ENCODE measurements at places on chromosomes 3 and 15. TPM values are rescaled to one million over a fixed set of nuclear protein-coding genes. Genes with fewer than 3 reads are reported as not detected.

DNA sequence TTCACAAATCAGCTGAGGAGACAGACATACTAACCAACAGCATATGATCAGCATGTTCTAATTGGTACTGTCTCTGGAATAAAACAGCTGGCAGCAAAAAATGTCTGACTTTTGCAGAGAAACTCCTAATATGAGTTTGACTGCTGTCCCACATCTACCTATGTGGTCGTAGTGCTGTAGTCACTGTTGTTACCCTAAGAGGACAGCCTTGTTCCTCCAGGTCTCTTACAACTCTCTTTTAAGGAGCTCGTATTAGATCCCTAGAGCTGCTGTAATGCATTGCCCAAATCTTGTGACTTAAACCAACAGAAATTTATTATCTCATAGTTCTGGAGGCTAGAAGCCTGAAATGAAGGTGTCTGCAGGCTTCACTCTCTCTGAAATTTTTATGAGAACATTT, 92.1 kb downstream of the TGFBR2 start:
- no peak overlapping the region for H3K27ac ChIP-seq
- H3K4me3 ChIP-seq = no peak overlapping the region
- no peaks in the 10 kb centered on the region for H3K27me3 ChIP-seq
- H3K36me3 ChIP-seq = peaks cover 15% of the 10 kb centered on the region
- DNase-seq = no peak
- no peaks in the 10 kb centered on the region for H3K4me1 ChIP-seq

DNA sequence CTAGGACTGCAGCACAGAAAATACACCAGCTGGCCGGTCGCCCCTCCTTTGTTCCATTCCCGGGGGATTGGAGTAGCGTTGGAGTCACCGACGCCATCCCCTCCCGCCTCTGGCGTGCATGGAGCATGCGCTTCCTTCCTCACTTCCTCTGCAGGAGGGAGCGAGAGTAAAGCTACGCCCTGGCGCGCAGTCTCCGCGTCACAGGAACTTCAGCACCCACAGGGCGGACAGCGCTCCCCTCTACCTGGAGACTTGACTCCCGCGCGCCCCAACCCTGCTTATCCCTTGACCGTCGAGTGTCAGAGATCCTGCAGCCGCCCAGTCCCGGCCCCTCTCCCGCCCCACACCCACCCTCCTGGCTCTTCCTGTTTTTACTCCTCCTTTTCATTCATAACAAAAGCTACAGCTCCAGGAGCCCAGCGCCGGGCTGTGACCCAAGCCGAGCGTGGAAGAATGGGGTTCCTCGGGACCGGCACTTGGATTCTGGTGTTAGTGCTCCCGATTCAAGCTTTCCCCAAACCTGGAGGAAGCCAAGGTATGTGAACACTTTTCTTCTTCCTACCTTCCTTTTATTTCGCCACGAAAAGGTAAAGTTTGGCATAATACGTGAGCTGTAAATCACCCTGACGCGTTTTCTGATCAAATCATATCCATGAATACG, at the start of gene SCG3:
Gene SCG3 (plus strand): TSS at position 201 of the 661 bp plus-strand sequence. CDS start 253 bp downstream, at position 454.
- DNase-seq = peak; percentile 85
- no peaks in the 10 kb centered on the region for H3K36me3 ChIP-seq
- peaks cover 12% of the 10 kb centered on the region for H3K27me3 ChIP-seq
- no peak within 1 kb of the TSS for H3K27ac ChIP-seq

DNA sequence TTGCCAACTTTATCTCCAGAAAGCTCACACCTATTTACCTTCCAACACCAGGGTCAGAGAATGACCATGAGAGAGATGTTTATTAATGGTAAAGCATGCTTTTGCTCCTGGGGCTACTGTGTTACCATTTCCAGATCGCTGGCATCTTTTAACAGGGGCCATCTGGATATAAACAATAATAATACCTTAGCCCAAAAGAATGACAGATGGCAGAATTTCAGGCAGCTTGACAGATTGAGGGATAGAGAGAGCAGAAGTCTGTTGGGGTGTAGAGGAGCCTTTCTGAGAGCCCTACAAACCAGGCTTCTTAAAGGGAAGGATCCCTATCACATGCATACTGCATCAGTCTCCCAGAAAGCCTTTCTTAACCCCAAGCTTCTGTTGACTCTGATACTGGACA, 17.7 kb downstream of the RBP1 start:
- no peak overlapping the region for H3K4me3 ChIP-seq
- H3K4me1 ChIP-seq = no peaks in the 10 kb centered on the region
- no peaks in the 10 kb centered on the region for H3K36me3 ChIP-seq
- H3K27me3 ChIP-seq = no peaks in the 10 kb centered on the region
- DNase-seq = no peak

DNA sequence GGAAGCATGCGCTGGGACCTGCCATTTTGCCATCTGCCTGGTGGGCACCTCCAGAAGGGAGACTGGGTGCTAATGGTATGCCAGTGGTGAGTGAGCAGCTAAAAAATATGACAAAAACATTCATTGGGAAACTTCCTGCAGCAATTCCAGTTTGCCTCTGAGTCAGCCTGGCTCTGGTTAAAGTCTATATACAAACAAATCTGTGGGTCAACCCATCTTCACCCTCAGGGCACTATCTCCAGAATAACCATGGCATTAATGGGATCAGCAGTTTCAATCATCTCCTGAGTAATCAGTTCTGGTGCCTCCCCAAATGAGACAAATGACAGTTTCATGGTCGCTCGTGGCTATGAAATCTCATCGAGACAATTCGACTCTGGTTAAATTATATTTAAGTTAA, 21.5 kb downstream of the FRMD4B start:
- H3K27ac ChIP-seq = no peak overlapping the region
- H3K27me3 ChIP-seq = no peaks in the 10 kb centered on the region
- DNase-seq = no peak
- H3K4me1 ChIP-seq = peaks cover 22% of the 10 kb centered on the region
- H3K4me3 ChIP-seq = no peak overlapping the region

GRCh38 chr3:110246796-110247376, 824.7 kb upstream of the NECTIN3 start:
- no peaks in the 10 kb centered on the region for H3K4me1 ChIP-seq
- H3K27ac ChIP-seq = no peak overlapping the region
- H3K27me3 ChIP-seq = no peaks in the 10 kb centered on the region
- DNase-seq = no peak

DNA sequence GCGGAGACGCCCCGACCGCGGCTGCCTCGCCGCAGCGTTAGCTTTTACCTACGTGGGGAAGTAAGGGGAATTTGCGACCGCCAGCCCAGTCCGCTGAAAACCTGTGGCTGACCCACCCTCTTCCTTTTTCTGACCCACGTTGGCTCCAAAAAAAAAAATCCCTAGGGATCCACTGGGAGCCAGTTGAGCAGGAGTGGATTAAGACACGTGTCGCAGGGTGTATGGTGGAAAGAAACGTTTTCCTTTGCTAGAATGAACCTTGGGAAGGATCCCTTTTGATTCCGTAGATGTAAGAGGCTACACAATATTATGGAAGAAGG, 575 bp upstream of the PCYT1A start:
- H3K27ac ChIP-seq = peak overlapping the region; percentile 47
- DNase-seq = no peak
- H3K4me1 ChIP-seq = peaks cover 11% of the 10 kb centered on the region
- H3K4me3 ChIP-seq = peak overlapping the region; percentile 98

DNA sequence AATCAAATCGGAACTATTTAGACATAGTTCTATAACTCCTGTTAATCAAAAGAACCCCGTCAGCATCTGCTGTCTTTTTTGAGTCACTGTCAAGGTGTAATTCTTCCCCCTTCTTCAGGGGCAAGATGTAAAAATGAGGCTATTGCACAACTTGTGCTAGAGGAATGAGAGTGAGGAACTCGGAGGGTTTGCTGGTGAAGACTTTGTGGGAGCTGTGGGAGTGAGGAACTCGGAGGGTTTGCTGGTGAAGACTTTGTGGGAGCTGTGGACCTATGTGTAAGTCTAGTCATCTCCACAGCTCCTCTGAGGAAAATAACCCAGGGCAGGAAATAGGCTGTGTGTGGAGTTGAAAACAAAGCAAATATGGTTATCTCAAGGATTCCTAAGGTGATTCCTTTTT, 2.5 kb upstream of the CERS3 start:
- no peak for DNase-seq
- H3K27me3 ChIP-seq = no peaks in the 10 kb centered on the region
- H3K27ac ChIP-seq = no peak overlapping the region
- H3K4me1 ChIP-seq = no peaks in the 10 kb centered on the region
- no peaks in the 10 kb centered on the region for H3K36me3 ChIP-seq

MTHFS gene
- 25.2 TPM for total RNA-seq

- H3K4me1 ChIP-seq = no peaks in the 10 kb centered on the region
- H3K4me3 ChIP-seq = no peak overlapping the region
- no peak overlapping the region for H3K27ac ChIP-seq
- no peaks in the 10 kb centered on the region for H3K36me3 ChIP-seq
- DNase-seq = no peak
- H3K27me3 ChIP-seq = no peaks in the 10 kb centered on the region
Measured at GRCh38 chr15:101498076-101498716, 8.7 kb upstream of the PCSK6 start.

DNA sequence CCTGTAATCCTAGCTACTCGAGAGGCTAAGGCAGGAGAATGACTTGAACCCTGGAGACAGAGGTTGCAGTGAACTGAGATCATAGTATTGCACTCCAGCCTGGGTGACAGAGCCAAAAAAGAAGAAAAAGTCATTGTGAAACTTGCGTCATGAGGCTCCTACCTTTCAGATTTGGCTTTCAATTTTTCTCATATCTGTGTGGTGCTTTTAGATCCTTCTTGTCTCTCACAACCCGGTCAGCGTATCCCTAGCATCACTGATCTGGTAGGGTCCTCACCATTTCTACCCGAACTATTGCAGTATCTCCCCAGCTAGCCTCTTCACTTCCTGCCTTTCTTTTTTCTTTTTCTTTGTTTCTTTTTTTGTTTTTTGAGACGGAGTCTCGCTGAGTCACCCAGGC, 21.6 kb upstream of the GCNT3 start:
- H3K36me3 ChIP-seq = no peaks in the 10 kb centered on the region
- no peak overlapping the region for H3K27ac ChIP-seq
- no peak for DNase-seq
- no peaks in the 10 kb centered on the region for H3K4me1 ChIP-seq
- no peaks in the 10 kb centered on the region for H3K27me3 ChIP-seq

DNA sequence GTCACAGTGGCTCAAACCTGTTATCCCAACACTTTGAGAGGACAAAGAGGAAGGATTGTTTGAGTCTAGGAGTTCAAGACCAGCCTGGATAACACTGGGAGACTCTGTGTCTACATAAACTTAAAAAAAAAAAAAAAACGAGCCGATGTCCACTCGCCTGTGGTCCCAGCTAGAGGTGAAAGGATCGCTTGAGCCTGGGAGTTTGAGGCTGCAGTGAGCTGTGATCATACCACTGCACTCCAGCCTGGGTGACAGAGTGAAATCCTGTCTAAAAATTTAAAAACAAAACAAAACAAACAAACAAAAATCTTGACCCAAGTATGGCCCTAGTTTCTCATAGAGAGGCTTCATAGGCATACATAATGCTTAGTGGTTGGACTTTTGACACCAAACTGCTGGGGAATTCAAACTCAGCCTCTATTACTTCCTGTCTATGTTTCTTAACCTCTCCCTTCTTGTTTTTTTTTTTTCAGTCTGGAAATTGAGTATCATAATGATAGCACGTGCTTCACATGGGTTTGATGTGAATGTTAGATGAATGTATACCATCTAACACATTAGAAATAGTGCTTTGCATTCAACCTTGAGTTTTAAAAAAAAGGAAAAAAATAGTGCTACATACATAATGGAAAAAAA, 46.4 kb upstream of the CAPN7 start:
- H3K36me3 ChIP-seq = no peaks in the 10 kb centered on the region
- H3K4me1 ChIP-seq = no peaks in the 10 kb centered on the region
- H3K4me3 ChIP-seq = no peak overlapping the region
- no peak overlapping the region for H3K27ac ChIP-seq

ACTC1 gene
- total RNA-seq = 9.6 TPM

MORC1 gene
- 0.05 TPM for total RNA-seq

DNA sequence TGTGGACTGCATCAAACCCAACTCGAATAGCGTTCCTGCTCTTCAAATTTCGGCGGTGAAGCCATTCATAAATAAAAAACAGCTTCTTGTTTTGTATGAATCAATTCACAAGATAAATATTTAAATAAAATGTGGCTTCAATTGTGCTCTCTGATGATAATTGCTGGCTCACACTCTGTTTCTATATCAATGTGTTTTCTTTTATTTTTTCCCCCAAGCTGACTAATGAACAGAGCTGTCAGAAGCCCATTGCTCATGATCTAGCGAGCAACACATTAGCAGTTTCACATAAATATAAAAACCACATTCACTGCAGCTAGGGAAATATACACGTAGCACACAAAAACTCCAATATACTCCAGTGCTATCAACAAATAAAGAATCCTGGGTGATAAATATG, 45.0 kb upstream of the FOXP1 start:
- H3K27me3 ChIP-seq = no peaks in the 10 kb centered on the region
- no peak for DNase-seq
- H3K27ac ChIP-seq = no peak overlapping the region
- no peak overlapping the region for H3K4me3 ChIP-seq

- H3K27ac ChIP-seq = no peak overlapping the region
- no peak overlapping the region for H3K4me3 ChIP-seq
- DNase-seq = peak; percentile 11
- no peaks in the 10 kb centered on the region for H3K27me3 ChIP-seq
Measured at GRCh38 chr3:151837057-151837456, 23.1 kb downstream of the AADAC start.

DNA sequence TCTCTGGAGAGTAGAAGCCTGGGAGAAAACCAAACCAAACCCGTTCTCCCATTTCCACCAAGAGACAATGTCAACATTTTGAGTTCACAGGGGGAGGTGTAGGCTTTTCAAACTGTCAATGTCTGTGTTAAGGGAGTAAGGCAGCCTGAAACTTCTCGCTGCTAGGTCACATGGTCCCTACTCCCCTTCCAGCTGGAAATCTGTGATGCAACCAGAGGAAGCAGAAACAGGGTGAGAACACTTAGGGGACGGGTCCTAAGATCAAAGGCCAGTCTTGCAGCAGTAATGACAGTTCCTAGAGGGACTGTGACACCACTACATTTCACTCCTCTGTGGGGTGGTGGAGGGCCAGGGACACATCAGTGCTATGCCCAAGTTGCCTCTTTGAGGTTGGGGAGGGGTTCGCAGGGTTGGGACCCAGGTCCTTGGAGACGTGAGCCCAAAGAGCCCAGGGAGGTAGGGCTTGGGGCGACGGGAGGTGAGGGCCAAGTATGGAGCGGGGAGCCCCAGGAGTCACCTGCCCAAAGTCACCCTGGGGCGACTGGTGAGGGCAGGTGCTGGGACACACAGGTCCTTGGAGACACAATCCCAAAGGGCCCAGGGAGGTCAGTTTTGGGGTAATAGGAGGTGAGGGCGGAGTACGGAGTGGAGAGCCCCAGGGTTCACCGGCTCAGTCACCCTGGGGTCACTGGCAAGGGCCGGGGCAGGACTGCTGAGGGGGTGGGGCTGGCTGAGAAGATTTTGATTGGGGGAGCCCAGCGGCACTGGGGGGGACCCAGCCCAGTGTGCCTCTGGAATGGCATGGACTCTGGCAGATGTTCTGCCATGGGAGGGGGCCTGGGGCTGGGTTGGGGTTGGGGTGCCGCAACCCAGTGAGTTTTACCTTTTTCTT, 582 bp downstream of the GOLGA6L2 start:
- H3K27ac ChIP-seq = no peak overlapping the region
- DNase-seq = no peak
- H3K4me3 ChIP-seq = no peak overlapping the region
- H3K27me3 ChIP-seq = no peaks in the 10 kb centered on the region
- no peaks in the 10 kb centered on the region for H3K36me3 ChIP-seq

THUMPD3 gene
- total RNA-seq = 48.0 TPM

Data from thymus (tissue), 14 donors.